ENCODE measurements at places on chromosomes 16 and 17.

DNA sequence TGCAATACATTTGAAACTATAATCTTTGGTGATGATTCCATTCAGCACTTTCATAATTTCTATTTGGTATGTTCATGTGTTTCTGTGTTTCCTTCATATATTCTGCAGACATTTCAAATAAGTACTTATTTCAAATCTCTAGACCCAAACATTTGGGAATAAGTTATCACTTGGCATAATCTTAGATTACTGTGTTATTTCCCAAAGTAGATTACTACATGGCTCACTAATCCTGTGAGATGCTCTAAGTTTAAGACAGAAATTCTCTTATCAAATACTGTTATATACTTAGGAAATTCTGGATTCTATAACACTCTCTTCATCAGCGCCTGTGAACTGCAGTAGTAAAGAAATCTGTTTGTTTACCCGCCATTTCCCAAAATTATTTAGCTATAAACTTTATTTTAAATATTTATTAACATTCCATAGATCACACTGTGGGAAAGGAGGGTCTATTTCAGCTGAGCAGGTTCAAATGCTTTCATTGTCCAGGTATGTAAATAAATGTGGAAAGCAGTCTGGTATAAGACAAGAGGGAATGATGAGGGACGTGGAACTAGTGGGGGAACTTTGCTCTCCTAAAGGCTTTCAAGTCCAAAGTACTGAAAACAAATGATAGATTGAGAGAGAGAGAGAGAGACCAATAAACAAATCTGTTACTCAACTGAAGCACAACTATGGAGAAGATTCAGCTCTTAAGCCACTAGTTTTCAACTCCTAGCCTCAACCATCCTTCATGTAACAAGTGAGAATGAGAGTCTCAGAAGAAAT is 61.8 kb upstream of the TOM1L1 start:
- no peak for DNase-seq

- DNase-seq: no peak
Observed at GRCh38 chr16:70717065-70717464, 31.2 kb upstream of the MTSS2 start.

DNA sequence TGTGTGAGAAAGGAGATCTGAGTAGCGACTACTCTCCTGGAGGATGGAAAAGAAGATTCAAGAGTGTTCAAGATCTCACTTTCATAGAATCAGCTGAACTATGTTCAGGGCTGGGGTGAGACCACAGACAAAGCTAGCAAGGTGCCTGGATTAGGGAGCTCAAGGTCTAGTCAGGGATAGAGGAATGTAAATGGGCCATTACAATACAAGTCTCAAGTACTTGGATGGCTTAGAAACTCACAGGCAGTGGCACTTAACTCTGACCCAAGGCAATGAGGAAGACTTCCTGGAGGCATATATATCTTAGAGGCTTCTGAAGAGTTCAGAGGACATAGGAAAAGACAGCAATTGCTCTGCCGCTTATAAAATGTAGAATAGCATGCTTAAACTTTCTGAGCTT is 184.9 kb upstream of the CDH11 start:
- no peak for DNase-seq

DNA sequence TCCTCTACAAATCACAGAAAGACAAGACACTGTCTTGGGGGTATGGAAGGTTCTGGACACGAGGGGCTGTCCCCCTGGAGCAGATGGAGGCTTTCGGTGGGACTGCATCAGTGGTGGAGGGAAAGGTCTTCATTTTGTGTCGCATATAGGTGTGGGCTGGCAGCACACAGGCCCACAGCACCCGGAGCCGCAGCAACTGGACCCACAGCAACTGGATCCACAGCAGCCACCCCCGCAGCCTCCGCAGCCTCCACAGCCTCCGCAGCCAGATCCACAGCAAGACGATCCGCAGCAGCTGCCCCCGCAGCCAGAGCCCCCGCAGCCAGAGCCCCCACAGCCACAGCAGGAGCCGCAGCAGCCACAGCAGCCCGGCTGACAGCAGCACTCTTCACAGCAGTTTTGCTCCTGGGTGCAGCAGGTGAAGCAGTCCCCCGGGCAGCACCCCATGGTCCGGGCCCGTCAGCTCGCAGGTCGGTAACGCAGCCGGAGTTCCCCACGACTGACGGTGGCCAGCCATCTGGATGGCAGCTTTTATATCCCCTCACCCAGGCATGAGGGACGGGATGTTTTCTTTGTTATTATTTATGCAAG is at the start of gene KRTAP17-1:
KRTAP17-1 (minus strand) TSS at position 507 of the 591 bp plus-strand sequence; CDS start at position 447, 60 bp downstream.
- no peak for DNase-seq

DNA sequence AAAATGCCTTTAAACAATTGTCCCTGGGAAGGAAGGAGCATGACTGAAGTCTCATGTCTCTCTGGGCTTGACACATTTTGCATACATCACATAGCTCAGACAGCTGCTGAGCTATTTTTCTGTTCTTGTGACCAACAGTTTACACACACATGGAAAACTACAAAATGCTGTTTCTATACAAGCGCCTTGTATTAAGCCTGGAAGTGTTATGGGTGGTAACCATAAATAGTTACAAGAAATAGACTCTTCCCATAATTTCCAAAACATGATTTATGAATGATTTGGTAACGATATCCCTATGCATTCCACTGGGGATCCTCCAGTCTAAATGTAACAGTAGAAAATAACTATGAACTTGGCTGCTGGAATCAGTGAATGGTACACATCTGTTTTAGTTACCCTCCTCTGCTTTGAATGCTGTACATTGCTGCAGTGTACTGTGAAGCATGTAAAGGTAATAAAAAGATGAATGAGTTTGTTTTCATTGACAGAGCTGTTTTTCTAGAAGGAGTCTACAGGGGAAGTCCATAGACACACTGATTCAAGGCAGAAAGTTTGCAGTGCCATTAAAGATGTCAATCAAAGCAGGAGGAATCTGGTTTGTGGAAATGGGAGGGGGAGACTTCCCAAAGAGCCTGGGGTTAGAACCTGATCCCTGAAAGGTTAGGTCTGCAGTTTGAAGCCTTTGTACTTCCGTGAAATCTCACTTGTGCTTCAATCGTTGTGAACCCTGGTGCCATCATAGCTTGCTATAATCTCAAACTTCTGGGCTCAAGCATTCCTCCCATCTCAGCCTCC is 5.0 kb downstream of the ACSF2 start:
- DNase-seq: no peak

DNA sequence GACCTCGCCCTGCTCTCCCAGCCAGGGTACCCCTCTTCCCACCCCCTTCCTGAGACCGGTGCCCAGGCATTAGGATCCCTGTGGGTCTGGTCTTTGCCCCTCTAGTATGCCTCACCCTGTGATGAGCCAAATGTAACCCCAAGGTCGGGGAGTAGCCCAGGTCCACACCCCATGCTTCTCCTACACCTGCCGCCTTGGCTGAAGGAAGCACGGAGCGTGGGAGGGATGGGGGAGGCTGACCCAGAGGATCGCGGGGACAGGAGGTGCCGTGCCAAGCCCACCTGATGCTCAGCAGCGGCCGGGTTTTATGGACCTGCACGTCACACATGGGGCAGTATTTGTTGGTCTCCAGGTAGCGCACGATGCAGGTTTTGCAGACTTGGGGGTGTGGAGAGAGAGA is 8.8 kb downstream of the PCGF2 start:
- DNase-seq: no peak

- DNase-seq: no peak
Observed at GRCh38 chr16:47374629-47375028, 86.2 kb downstream of the ITFG1 start.

GRCh38 chr17:38357486-38358123 is 6.0 kb downstream of the SOCS7 start:
- no peak for DNase-seq

- DNase-seq: no peak
Observed at GRCh38 chr17:45844695-45845375, at the start of gene SPPL2C. Gene SPPL2C (plus strand): TSS chr17:45844881. CDS start chr17:45844907, 26 bp downstream.

GRCh38 chr16:49838441-49839016 is 17.4 kb downstream of the ZNF423 start:
- no peak for DNase-seq

- DNase-seq: no peak
Observed at GRCh38 chr17:33039874-33040273, 48.2 kb downstream of the SPACA3 start.

DNA sequence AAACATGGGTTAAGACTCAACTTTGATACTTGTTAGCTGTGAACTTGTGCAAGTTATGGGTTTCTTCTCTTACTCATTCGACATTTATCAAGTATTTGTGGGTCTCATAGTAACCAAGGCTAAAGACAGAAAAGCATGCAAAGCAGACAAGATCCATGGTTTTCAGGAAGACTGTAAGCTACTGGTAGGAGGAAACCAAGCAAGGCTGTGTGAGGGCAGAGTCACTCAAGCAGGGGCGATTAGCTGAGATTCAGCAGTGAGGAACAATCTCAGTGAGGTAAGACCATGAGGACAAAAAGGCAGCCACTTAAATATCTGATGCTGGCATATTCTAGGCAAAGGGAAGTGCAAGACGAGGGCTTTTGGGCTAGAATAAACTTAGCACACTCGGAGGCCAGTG is 29.5 kb downstream of the MBTD1 start:
- no peak for DNase-seq

GRCh38 chr17:61579961-61580360 is 11.1 kb downstream of the NACA2 start:
- DNase-seq: no peak

GRCh38 chr16:83762141-83762991 is 45.4 kb upstream of the HSBP1 start:
- no peak for DNase-seq

GRCh38 chr16:1825381-1825863 is 1.2 kb downstream of the HAGH start:
- DNase-seq: no peak

DNA sequence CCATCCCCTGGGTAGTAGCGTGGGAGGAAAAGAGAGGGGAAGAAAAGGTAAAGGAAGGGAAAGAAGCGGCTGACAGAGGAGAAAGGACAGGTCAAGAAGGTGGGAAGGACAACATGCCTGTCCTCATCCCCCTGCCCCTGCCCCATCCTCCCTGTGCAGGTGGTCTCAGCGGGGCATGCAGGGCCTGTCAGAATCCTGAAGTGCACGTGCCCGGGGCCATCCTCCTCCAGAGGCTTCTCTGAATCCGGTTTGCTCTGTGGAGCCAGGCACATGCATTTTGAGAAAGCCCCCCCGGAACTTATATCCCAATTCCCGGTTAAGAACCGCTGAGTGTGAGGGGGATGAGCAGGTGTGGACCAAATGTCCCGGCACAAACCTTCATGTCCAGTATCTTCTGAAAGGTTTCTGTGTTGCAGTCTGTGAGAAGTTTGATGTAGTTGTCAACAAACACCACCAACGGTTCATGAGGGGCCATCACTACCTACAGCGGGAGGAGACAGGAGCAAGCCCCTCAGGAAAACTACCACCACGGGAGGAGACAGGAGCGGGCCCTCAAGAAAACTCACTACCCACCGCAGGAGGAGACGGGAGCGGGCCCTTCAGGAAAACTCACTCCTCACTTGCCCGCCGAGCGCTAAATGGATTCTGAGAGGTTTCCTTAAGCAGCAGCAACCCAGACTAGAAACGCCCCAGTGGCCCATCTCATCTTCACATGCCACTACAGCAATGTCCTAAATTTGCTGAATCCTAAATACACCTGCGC is 167.0 kb upstream of the RPH3AL start:
- DNase-seq: no peak

DNA sequence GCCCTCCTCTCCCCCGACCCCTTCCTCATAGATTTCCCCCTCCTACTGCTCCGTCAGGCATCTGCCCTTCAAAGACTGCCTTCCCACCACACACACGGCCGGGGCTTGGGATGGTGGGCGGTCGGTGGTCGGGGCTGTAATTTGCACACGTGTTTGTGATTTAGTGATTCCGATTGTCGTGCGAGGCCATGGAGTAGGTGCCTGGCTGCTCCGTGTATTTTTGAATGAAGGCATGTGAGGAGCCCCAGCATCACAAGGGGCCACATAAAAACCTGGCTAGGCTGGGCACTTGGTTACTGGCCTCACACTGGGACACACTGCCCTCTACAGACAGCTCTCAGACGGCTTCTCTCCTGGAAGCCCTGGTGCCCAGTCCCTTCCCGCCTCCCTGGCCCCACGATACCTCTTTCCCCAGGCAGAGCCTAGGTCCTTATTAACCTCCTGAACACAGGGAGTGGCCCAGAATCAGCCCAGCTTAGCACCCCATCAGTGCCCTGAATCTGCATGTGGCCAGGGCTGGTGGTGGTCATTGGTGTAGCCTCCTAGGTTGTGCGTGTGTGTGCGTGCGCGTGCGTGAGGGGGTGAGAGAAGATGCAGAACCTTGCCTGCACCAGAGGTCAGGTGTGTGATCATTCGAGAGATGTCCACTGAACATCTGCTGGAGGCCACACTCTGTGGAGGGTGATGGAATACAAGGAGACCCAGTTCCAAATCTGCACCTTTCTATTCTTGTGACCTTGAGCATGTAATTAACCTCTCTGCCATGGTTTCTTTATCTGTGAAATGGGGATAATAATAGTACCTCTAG is 1.3 kb upstream of the SOCS1 start:
- DNase-seq: no peak

DNA sequence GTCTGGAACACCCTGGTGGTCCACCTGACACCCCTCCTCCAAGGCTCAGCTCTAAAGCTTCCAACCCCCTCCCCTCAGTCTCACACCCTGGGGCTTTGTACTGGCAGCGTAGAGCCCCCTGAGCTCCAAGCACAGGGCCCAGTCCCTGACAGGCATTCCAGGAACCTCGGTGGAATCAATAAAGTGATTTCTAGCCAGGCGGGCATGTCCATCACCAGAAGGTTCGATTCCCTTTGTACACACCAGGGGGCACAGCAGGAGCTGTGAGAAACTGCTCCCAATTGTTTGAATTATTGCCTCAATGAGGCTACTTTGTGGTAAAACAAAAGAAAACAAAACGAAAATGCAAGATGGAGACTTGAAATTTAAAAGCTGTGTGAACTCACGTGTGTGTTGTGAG is 51.8 kb downstream of the SMPD3 start:
- no peak for DNase-seq

- no peak for DNase-seq
Observed at GRCh38 chr16:77171745-77172635, 19.0 kb upstream of the MON1B start.

- no peak for DNase-seq
Observed at GRCh38 chr17:55663400-55663799, 59.3 kb downstream of the TMEM100 start.

DNA sequence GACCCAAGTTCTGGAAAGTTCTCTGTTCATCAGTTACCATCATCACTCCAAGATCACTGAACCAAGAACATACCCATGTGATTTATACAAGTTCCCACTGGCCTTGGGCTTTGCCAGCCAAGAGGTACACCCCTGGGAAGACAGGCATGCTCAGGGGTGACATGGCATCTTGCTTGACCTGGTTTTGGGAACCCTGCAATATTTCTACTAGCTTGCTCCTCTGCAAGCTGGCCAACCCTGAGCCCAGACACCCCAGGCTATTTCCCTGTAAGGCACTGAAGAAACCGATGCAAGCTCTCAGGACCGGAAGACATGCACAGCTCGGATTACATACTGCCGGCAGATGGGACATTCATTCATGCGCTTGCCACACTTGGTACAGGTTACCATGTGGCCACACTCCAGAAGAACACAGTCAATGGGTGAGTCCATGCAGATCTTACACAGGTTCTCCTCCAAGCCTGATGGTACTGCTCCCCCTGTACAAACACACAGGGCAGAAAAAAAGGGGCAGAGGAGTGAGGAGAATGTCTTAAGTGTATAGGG is 31.4 kb downstream of the LIG3 start:
- DNase-seq: no peak

- no peak for DNase-seq
Observed at GRCh38 chr17:81716674-81716996, 4.6 kb downstream of the SLC25A10 start.

- no peak for DNase-seq
Observed at GRCh38 chr16:54720259-54720658, 210.4 kb upstream of the IRX5 start.
